ENCODE measurements at places on chromosomes 5 and 9.

- DNase-seq = no peak
Observed at GRCh38 chr9:20044686-20045085, 255.8 kb upstream of the SLC24A2 start.

- DNase-seq = no peak
Observed at GRCh38 chr9:127368852-127369402, 28.0 kb upstream of the SLC2A8 start.

DNA sequence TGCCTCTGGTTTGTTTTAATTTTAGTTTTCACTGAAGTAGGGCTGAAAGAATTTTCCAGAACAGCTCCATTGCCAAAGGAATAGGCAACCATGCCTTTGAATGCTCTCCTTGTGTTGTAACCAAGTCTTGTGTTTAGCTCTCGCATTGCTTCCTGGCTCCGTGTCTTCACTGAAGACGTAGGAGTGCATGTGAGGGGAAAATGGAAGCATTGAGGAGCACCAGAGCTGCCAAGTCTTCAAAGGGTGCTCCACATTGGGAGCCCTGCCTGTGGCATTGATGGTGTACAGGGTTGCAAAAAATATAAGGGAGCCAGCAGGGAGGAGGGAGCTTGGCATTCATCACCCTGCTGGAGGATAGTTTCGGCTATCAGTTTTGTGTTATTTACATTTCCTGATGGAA is 86.6 kb downstream of the NTRK2 start:
- DNase-seq = no peak

GRCh38 chr9:135081264-135081660 is 6.2 kb upstream of the OLFM1 start:
- no peak for DNase-seq

DNA sequence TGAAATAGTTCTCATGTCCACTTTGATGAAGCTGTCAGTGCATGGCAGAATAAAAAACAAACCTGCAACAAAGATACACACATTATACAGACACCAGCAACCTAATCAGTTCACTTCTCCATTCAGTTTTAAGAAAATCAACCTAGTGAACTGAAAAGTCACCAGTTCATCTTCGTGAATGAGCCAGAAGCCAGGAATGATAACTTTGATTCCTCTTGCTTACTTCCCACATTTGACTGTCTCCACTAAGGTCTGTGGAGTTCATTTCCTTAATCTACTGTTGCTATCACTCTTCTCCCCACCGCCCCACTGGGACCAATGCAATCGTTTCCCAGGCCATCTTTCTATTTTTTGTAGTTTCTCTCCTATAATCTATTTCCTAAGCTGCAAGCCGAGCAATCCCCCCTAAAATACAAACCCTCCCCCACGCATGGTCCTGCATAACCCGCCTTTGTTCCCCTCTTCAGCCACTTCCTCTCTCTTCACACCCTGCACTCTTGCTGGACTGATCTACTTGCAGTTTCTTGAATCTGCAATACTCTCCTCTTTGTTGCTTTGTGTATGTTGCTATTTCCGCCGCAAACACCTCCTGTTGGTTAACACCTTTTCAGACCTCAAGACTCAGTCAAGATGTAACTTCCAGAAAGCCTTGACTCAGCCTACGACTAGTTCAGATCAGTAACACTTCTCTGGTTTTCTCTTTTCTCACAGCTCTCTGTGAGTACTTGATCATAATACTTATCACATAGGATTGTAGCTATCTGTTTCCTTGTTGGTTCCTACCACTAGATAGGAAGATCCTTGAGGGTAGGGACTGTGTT is 16.6 kb downstream of the STOM start:
- DNase-seq = no peak

GRCh38 chr9:134134949-134135342 is 936 bp upstream of the WDR5 start:
- no peak for DNase-seq

DNA sequence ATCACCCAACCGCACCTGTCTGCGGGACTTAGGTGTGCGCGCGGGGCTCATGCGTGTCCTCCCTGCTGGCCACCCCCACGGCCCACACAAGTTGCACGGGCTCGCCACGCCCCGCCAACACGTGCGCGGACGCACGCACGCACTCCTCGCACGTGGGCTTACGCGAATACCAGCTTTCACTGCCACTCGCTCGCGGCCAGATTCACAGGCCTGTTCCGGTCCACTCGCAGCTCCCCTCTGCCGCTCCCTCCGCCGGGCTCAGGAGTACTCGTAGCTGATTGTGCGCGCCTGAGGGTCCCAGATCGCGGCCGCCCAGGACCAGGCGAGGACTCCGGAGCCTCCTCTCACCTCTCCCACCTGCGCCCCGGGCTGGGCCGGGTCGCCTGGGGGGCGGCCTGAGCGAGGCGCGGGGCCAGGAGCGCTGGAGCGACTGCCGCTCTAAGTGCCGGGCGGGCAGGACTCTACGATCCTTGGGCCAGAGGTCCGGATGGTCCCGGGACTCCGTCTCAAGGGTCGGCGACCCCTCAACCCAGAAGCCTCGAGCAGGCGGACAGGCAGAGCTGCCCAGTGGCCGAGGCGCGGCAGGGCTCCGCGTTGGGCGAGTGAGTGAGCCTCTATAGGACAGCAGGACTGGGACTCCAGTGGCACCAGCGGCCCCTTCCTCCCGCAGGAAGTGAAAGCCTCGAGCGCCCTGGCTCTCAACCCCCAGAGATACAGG is 3.4 kb downstream of the PCDHGC5 start:
- DNase-seq = no peak

- no peak for DNase-seq
Observed at GRCh38 chr9:73753171-73753570, 601.5 kb downstream of the ANXA1 start.

GRCh38 chr5:59864718-59865117 is 28.8 kb downstream of the PDE4D start:
- DNase-seq = no peak

DNA sequence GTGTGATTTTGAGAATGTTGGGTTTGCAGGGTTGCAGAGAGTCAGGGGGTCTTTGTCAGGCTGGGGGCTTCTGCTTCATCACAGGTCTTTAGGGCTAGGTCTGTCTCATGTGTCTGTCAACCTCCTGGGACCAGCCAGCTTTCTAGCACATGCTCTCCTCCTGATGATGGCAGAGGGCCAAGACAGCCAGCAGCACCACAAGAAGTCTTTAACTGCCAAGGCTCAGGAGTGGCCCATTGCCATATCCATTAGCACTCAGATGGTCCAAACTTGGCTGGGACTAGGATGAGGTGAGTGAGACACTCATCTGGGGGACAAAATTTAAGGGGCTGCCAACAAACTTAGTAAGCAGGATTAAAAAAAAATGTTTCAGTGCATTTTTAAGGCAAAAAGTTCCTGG is 384.2 kb upstream of the CDH10 start:
- DNase-seq = peak; percentile 38

- DNase-seq = no peak
Observed at GRCh38 chr5:180201051-180201987, 7.7 kb downstream of the RASGEF1C start.

GRCh38 chr5:131997026-131997726 is 14.3 kb downstream of the ACSL6 start:
- no peak for DNase-seq

- DNase-seq = no peak
Observed at GRCh38 chr5:140633021-140633471, at the start of gene CD14. Gene CD14 (minus strand): TSS chr5:140633175. CDS start chr5:140633071, 104 bp downstream.

DNA sequence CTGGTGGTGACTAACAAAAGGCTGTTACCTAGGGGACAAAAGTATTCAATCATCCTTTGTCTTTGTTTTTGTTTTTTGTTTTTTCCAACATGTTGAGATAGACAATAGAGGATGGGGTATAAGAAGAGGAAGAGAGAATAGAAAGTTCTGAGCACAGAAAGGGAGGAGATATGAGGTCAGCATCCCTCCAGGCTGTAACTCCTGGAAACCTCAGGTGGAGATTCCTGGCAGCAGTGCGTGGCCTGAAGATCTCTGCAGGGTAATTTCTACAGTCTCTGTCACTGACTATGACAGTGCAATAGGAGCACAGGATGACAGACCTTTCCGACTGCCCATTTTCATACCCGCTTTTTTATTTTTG is 112.1 kb downstream of the ADRB2 start:
- DNase-seq = no peak

DNA sequence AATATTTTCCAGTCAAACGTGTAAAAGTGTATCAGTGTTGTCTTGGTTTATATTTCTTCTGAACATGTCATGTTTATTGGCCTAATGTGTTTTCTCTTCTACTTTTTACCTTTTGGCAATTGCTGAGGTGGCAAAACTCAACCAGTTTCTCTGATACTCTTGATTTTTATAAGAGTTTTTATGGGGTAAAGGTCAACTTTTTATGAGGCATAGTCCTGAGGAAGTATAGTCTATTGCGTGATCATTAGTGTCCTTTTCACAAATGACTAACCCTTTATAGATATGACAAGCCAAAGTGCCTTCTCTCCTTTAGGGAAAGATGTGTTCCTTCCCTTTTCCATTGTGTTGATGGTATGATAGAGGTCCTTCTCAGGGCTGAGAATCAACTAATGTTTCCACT is 32.9 kb downstream of the OCLN start:
- no peak for DNase-seq

DNA sequence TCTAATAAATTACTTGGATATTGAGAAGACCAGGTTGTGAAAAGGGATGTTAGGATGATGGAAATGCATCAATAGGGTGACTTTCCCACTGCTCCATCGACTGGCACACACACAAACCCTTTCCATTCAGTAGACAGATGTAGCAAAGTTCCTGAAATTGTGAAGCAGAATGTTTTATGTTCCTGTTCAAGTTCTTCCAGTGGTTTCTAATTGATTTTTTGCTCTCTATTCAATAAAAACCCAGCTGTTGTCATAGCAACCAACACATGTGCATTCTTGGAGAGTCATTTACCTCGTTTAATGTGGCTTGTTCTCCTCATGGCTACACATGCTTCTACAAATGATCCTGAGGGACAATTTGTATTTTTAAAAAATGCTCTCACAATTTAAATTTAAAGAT is 244.6 kb downstream of the RAB3C start:
- DNase-seq = no peak

- DNase-seq = no peak
Observed at GRCh38 chr5:140153255-140153654, 21.7 kb upstream of the CYSTM1 start.

GRCh38 chr5:97063251-97063650 is 79.2 kb downstream of the LIX1 start:
- no peak for DNase-seq

- DNase-seq = peak; percentile 24
Observed at GRCh38 chr9:119905724-119906123, 536.5 kb upstream of the BRINP1 start.

DNA sequence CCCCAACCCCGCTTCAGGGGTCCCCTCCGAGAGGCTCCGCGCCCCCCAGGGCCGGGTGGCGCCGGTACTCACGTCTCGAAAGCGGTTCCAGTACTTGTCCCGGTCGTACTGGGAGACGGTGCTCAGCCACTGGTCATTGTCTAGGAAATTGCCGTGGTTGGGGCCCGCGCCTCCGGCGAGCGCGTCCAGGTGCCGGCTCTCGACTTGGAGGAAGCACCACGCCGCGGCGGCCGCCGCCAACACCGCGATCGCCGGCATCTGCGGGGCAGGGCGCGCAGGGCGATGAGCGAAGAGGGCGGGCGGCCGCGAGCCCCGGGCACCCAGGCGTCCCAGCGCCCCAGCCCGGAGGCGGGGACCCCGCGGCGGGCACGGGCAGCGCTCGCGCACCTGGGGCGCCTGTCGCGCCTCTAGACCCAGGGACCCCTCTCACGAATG is 808 bp downstream of the SPOCK1 start:
- DNase-seq = no peak

DNA sequence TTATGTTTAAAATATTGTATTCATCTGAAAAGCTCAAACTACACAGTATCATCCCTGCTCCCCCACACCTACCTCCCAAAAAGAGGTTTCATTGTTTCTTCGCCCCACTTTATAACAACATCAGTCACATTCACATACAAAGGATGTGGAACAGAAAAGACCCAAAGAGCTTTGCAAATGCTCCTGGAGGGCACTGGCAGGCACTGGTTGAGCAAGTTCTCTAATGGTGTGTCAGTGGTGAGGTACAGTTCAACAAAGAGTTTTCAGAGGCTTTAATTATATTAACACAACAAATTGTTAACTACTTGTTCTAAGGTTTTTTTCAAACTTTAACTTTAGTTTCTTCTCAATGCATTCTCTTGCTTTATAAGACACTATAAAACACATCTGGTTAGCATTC is 54.1 kb upstream of the ECM2 start:
- DNase-seq = no peak

- peak; percentile 19 for DNase-seq
Observed at GRCh38 chr5:50963971-50964745, 297.7 kb downstream of the PARP8 start.

GRCh38 chr9:104247899-104248460 is 153.9 kb downstream of the SMC2 start:
- no peak for DNase-seq

DNA sequence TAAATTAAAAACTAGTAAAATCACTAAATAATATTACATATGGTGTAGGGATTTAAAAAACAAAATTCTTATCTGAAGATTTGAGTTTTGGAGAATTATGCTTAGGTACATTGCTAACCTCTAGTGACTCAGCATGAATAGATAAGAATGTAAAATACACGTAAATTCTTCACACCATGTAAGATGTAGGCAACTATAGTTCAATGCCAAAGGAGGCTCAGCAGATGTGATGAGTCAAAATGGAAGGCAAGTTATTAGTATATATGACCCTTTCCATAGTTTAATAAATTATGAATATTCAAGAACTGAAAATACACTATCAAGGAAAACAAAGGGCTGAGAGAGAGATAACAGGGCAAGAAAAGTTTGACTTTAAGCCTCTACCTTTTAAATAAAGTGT is 79.0 kb downstream of the MRPS30 start:
- no peak for DNase-seq

DNA sequence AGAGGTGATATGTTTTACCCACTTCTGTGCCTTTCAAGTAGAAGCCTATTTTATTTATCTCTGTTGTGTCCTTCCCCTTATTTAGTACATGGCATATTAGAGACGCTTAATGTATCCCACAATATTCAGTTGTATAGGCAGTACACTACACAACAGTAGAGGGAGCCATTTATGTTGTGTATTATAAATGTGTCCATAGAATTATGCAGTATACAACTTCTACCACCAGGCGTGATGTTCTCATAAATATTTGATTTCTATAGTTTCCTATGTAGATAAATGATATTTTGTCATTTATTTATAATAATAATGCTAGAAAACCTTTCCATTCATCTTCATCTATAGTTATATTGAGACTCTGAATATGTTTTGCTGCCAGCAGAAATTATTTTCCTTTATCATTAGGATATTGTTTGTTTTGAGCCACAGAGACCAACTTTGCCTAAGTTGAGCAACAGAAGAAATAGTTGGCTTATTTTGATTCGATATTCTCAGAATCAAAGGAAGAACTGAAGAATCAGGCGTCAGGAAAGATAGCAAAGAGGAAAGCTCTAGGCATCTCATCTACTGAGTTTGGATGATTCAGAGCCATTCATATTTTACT is 81.7 kb downstream of the ADAMTS19 start:
- DNase-seq = no peak

DNA sequence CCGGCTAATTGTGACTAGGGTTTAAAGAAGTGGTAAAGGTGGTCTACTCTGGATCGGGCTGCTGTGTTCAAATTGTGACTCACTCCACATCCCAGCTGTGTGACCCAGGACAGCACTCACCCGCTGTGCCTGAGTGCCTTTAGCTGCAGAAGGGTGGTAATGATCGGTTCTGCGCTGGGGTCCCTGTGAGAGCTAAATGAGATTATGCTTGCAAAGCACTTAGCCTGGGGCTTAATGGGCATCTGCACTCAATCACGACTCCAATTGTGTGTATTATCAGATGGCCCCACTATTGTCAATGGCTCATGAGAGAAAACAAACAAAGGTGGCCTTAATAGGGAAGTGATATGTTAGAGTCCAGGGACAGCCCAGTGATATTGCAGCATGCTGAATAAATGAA is 25.1 kb upstream of the TBC1D2 start:
- peak; percentile 62 for DNase-seq

Measured in NCI-H1092 (cell line).